ENCODE measurements at places on chromosomes 5 and 9.

- DNase-seq, result no peak
Measured at GRCh38 chr5:16695779-16696178, 79.0 kb upstream of the RETREG1 start.

DNA sequence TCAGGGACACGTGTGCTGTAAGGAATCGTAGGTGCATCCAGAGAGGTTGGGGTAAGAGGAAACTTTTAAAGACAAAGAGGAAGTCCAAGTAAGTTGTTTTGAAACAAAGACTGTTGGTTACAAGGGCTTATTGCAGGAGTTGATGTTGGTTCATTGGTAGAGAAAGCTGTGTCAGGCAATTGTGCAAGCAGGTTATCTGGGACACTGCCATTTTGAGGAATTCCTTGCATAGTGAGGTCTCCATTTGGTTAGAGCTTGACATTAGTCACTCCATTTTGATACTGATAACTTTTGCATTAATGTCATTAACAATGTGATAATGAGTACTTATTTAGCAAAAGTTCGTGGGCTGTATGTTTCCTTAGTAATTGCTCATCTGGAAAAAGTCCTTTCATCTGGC is 24.9 kb downstream of the CNOT6 start:
- DNase-seq, result no peak

DNA sequence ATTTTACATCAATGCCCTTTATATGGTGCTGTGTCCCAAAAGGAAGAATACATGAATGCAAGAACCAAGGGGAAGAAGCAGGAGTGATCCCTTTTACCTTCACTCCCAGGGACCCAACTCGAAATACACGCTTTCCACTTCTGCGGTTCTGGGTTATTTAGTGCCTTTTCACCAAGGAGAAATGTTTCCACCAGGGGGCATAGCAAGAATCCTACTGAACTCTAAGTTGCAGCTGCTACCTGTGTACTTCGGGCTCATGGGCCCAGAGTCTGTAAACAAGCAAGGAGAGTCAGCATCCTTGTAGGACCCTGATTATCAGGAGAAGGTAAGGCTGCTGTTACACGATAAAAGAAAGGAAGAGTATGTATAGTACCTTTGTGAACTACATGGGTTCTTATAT is 45.7 kb downstream of the DPYSL3 start:
- no peak for DNase-seq

DNA sequence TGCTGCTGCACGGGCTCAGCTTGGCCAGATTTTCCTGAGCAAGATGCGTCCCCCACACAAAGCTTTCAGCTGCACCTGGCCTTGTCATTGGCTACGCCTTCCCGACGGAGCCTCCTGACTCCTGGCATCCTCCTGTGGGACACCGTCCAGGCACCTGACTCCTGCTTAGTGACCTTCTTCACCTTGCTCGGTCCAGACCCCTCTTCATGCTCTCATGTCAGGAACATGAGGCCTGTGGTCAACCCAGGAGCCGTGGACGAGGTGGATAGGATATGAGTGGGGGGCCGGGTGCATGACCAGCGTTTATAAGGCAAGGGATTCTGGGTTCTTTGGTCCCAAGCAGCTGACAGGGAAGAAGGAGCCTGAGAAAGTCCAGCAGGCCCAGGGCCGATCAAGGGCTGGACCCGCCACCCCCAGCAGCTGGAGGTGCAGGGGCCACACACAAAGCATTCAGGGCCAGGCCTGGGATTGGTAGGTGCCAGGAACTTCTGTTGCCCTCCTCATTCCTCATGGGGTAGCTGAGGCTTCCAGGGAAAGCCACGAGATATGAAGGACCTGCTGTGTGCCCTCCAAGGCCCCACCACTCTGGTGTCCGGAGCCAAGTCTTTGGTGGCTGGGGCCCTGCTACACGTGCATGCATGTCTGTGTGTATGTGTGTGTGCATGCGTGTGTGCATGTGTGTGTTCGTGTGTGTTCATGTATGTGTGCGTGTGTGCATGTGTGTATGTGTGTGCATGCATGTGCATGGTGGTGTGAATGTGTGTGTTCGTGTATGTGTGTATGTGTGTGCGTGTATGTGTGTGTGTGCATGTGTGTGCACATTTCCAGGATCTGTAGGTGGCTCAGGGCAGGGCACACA is 34.9 kb downstream of the SLC6A3 start:
- no peak for DNase-seq

- DNase-seq, result no peak
Measured at GRCh38 chr5:174338185-174339010, 292.9 kb downstream of the NSG2 start.

DNA sequence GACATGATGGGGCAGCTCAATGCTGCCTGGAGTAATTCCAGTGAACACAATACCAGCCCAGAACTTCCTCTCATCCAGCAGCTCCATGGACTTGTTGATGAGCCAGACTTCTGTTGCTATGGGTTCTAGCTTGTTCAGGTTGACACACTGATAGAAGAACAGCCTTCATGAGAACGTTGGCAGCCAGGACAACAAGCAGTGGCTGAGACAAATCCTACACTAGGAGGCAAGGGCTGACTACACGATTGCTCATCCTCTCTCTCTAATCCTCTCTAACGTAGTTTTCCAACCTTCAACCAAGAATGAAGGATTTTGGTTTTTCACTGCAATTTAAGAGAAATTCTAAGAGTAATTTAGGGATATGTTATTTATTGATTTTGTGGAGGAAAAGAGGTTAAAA is 67.8 kb downstream of the NIPSNAP3B start:
- DNase-seq, result no peak

DNA sequence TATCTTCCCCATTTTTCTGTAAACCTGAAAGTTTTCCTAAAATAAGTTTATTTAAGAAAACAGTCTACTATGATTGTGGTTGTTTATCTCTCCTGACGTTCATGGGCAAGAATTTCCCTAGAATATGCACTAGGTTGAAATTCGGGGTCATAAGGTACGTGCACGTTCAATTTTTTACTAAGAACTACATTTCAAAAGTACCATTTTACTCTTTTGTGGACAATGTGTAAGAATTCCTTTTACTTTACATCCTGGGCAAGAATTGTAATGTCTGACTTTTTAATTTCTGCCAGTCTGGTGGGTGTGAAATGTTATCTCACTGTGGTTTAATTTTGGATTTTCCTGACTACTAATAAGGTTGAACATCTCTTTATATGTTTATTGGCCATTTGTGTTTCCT is 12.4 kb downstream of the IL5 start:
- no peak for DNase-seq

DNA sequence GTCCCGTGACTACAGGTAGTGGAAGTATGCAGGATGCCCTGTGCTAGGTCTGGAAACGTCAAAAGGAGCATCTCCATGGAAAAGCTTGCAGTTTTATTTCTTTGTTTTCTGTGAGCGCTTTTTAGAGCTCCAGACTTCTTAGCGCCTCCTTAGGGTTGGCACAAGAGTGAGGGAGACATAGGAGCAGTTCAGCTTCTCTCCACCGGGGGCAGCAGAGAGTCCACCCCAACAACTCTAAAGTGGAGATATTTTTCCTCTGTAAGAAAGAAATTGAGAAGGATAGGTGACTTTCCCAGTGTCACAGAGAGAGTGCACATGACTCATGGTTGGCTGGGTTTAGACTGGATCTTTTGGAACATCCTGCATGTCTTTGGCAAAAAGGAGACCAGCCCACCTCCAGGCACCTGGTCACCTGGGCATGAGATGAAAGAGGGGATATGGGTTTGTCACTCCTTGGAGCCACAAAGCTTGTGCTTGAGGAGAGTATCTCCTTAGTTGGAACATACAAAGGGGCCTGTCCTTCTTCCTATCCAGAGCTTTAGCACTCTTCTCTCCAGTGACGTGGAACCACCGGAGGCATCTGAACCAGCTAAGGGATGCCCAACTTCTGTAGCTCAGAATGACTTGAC is 637.7 kb downstream of the SEMA5A start:
- no peak for DNase-seq

DNA sequence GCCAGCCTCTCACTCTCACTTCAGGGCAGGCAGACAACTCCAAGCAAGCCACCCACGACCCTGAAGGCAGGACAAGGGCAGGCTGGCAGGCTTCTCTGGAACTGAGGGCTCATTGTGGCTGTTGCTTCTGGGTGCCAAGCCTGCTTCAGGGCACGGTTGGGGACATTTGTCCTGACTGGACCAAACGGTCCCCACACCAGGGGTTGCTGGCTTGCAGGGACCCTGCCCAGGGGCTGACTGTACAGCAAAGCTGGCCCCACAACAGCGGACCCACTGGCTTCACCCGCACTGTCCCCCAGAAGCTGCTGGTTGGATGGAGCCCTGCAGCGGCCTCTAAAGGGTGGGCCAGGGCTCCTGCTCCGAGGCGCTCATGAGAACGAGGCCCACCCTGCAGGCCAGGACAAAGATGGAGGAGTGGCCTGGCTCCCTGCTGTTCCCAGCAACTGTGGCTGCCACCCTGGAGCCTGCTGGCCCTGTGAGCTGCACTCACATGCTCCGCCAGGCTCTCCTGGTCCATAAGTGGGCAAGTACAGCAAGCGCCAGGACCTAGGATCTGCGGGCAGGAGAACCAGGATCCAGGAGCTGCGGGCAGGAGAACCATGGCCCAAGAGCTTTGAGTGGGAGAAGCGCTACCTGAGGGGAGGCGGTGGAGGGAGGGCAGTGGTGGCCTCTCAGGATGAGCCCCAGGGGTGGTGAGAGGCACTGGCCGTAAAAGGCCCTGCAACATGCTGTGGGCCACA is 34.4 kb upstream of the NSMF start:
- DNase-seq, result no peak

- DNase-seq, result no peak
Measured at GRCh38 chr9:120091206-120091605, 488.8 kb downstream of the CDK5RAP2 start.

DNA sequence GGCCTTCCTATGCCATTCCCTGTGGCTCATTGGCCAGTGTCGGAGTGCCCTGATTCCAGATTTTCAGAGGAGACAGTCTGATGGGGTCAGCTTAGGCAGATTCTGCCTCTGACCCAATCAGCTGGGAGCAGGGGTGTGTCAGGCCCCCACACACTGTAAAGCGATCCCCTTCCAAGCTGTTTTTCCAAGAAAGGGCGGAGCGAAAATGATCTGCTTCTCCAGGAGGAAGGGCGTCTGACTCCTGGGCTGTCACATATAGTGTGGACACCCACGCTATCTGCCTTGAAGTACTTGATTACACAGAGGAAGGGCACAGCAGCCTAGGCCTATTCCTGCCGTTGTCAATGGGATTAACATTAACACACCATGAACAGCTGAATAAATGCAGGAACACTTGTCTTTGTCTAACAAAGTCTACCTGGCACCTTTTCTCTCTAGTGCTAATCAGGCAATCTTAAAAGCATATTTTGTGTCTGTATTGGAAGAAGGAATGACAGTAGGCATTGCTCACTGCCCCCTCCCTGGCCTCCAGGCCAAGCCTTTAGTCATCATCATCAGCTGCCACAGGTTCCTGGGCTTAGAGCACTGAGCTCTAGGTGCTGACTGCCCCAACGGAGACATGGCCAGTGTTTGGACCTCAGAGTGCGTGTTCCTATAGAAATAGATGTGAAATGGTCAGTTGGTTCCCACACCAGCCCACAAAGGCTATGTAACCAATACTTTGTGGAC is 218.7 kb downstream of the MELK start:
- no peak for DNase-seq

DNA sequence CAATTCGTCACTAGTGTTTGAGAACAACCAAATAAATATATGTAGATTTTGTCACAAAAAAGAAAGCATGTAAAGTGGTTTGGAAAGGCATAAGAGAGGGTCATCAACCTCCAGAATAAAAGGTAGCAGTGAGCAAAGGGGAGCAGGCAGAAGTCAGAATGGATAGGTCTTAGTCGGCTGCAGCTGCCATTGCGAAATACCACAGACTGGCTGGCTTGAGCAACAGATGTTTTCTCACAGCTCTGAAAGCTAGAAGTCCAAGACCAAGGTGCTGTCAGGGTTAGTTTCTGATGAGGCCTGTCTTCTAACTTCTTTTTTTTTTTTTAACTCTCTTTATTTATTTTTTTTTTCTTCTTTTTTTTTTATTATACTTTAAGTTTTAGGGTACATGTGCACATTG is 208.1 kb upstream of the PIK3R1 start:
- peak; percentile 2 for DNase-seq

GRCh38 chr5:164377746-164378145 is 872.3 kb downstream of the MAT2B start:
- no peak for DNase-seq

GRCh38 chr5:64507264-64507605 is 1.4 kb downstream of the RGS7BP start:
- no peak for DNase-seq

GRCh38 chr9:113541019-113541900 is 77.7 kb downstream of the RGS3 start:
- no peak for DNase-seq

DNA sequence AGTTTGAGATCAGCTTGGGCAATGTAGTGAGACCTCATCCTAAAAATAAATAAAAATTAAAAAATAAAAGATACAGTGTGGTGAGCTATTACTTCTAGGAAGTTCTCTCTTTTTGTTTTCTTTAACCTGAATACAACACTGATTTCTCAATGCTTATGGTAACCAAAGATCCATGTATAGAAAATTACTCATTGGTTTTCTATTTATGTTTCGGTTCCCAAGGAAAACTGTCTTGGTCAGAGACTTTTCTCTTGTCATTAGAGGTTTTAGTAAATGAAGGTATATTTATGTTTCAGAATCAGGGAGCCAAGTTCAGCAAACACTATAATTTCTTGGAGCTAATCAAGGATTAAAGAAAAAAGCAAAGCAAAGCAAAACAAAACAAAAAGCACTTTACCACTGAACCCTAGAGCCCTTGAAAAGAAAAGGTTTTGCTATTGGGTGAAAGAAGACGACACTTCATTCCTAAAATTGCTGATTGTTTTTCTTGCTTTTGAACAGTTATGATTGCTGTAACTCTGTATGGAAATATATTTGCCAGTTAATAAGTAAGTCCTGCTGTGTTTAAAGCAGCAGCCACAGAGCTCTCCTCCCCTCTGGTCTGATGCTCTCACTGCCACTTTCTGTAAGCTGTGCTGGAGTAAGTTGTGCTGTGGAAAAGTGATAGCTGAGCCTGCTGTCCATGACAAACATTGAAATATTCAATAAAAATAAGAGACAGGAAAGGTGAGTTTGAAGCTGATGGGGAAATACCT is 298.2 kb downstream of the CD180 start:
- no peak for DNase-seq

DNA sequence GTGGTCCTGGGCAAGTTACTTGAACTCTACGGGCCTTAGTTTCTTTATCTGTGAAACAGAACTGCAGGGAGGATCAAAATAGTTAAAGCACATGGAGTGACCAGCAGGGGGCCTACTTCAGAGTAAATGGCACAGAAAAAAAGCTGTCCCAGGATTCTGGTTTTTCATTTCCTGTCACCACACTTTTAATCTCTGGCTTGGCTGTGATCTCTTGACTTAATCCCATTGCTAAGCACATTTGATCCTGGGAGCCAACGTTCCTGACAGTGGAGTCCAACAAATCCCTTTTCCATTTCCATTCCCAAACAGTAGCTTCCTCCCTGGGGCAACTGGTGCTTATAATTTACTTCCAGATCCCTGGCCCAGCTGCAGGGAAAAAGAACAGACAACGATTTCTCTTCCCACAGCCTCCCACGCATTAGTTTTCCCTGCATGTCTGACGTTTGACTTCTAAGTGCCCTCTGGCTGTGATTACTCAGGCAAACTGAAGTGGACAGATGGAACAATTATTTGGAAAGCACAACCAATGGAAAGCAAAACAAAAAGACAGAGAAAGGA is 136.5 kb upstream of the STK32A start:
- DNase-seq, result no peak

GRCh38 chr5:18687429-18687828 is 1053.2 kb downstream of the TAF11L14 start:
- DNase-seq, result no peak
